ENCODE measurements at places on chromosomes 12 and 14. TPM values are rescaled to one million over a fixed set of nuclear protein-coding genes. Genes with fewer than 3 reads are reported as not detected.

Gene NEUROD4
- total RNA-seq = not detected

Gene MYH6
- total RNA-seq = not detected

Gene SOAT2
- total RNA-seq = 0.24 TPM

Gene ANKS1B
- 0.63 TPM for total RNA-seq

Gene LYZ
- total RNA-seq = not detected

Gene ZC2HC1C
- 2.9 TPM for total RNA-seq

Gene OAS2
- total RNA-seq = 0.22 TPM

Gene GYS2
- total RNA-seq = not detected

Gene C12orf54
- total RNA-seq = not detected

Gene ETFBKMT
- 0.92 TPM for total RNA-seq

Gene TSPAN9
- total RNA-seq = 16.7 TPM

Gene LRRIQ1
- total RNA-seq = 0.71 TPM

Gene RPGRIP1
- 0.37 TPM for total RNA-seq

Gene PPP4R4
- total RNA-seq = 0.22 TPM

Gene HNRNPC
- 851 TPM for total RNA-seq

Gene CMA1
- total RNA-seq = not detected

Gene CEP128
- 5.1 TPM for total RNA-seq

Gene RASSF9
- total RNA-seq = 0.43 TPM

Gene CCDC177
- total RNA-seq = not detected

Gene CFAP251
- total RNA-seq = 1.2 TPM

Gene TRIM9
- total RNA-seq = 9.0 TPM

Gene KLRF1
- not detected for total RNA-seq

Gene HOTAIR
- 0.24 TPM for total RNA-seq

Gene BIN2
- not detected for total RNA-seq

Gene DAO
- total RNA-seq = not detected

Gene LRRK2
- 2.1 TPM for total RNA-seq

Gene TEDC1
- 32.7 TPM for total RNA-seq

Gene AHNAK2
- 178 TPM for total RNA-seq

Gene RDH16
- 0.05 TPM for total RNA-seq

Gene PPP1R36
- 0.33 TPM for total RNA-seq

Gene SPTLC2
- total RNA-seq = 32.7 TPM

Gene TEX22
- total RNA-seq = 0.24 TPM

Gene SYCP3
- not detected for total RNA-seq

Gene ARID4A
- total RNA-seq = 8.3 TPM

Gene SYNE2
- 9.7 TPM for total RNA-seq

Gene CLEC4A
- total RNA-seq = not detected

Gene MEG3
- total RNA-seq = 56.5 TPM

Gene WNT1
- total RNA-seq = not detected

Gene PPM1H
- 7.0 TPM for total RNA-seq

Gene SOCS4
- 8.2 TPM for total RNA-seq

Gene TMEM229B
- 0.17 TPM for total RNA-seq

Gene GUCY2C
- 0.01 TPM for total RNA-seq

Gene TAS2R19
- not detected for total RNA-seq

Gene MYH7
- total RNA-seq = not detected

Gene AHSA1
- 267 TPM for total RNA-seq

Gene ISM2
- total RNA-seq = 0.39 TPM

All from A549 treated with CpdA at 1 μM for 4 hours (cell line).